ENCODE measurements at places on chromosomes 6 and 20.
A peak's percentile ranks its signal among the peaks of the same experiment; 100 is the strongest.

GRCh38 chr20:50336661-50337060, 146.0 kb downstream of the CEBPB start:
- no peak for DNase-seq

- DNase-seq, result no peak
Measured at GRCh38 chr6:20352346-20352745, 49.3 kb upstream of the E2F3 start.

GRCh38 chr20:44684047-44684967, 30.9 kb upstream of the CCN5 start:
- no peak for DNase-seq

DNA sequence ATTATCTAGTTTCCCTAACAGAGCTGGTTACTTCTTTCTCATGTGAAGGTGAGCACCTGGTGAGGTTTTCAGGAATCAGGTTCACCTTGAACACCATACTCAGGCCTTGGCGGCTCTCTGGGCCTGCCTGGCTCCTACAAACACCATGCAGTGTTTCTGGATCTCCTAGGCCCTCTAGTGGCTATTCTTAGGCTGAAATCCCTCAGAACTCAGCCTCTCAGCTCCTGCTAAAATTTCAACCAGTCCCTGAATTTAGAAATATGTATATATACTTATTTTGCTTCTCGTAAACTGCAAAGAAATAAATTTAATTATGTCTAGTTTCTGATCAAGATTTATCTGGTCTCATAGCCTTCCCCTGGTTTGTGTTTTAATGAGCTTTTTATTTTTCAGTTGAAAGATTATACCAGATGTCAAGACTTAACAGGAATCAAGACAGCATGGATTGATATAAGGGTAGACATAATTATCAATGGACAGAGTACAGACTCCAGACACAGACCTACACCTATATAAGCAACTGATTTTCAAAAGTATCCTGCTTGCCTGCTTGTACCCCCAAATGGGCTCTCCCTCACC, 55.9 kb downstream of the ANKEF1 start:
- peak; percentile 37 for DNase-seq

All from LoVo (cell line).